Bronchus fibroblast of lung (primary cell): ENCODE measurements at places on chromosomes 3 and 15. TPM values are rescaled to one million over a fixed set of nuclear protein-coding genes. Genes with fewer than 3 reads are reported as not detected.

The NMNAT3 gene
- 0.84 and 1.8 TPM in 2 replicates for total RNA-seq

The SLC28A2 gene
- total RNA-seq: not detected in 2 replicates

The HYAL1 gene
- 3.1 and 3.4 TPM in 2 replicates for total RNA-seq

The NPAP1 gene
- total RNA-seq: not detected in 2 replicates

The SERPINI2 gene
- total RNA-seq: not detected in 2 replicates

The MST1R gene
- total RNA-seq: 0.45 and 0.50 TPM in 2 replicates

The MYRIP gene
- total RNA-seq: not detected in 2 replicates

The GABRA5 gene
- 0.17 and 0.30 TPM in 2 replicates for total RNA-seq

The PLSCR5 gene
- not detected in 2 replicates for total RNA-seq

The KCNMB3 gene
- 0.34 and 0.89 TPM in 2 replicates for total RNA-seq

The RPL39L gene
- 63.9 and 69.3 TPM in 2 replicates for total RNA-seq

The GYG1 gene
- total RNA-seq: 41.0 and 41.5 TPM in 2 replicates

The FBXL2 gene
- 12.3 and 14.3 TPM in 2 replicates for total RNA-seq

The PEX5L gene
- not detected in 2 replicates for total RNA-seq

The PLCB2 gene
- 0.74 and 2.2 TPM in 2 replicates for total RNA-seq

The ALDH1A3 gene
- 8.5 and 16.0 TPM in 2 replicates for total RNA-seq

The PLSCR4 gene
- 4.2 and 4.6 TPM in 2 replicates for total RNA-seq

The GOLGA6L10 gene
- under 0.01 and 0.34 TPM in 2 replicates for total RNA-seq

The GRAMD1C gene
- 4.6 and 5.0 TPM in 2 replicates for total RNA-seq

The GABRR3 gene
- not detected in 2 replicates for total RNA-seq

The RYR3 gene
- total RNA-seq: not detected in 2 replicates

The WDR93 gene
- total RNA-seq: 0.15 TPM in 1 of 2 replicates, not detected in the other

The XCR1 gene
- total RNA-seq: not detected in 2 replicates

The ITPKA gene
- 12.4 and 15.6 TPM in 2 replicates for total RNA-seq

The ZNF662 gene
- total RNA-seq: 1.0 and 1.3 TPM in 2 replicates

The SI gene
- total RNA-seq: not detected in 2 replicates

The TGM4 gene
- 0.15 and 0.17 TPM in 2 replicates for total RNA-seq
